ENCODE measurements at places on chromosomes 4 and X.

DNA sequence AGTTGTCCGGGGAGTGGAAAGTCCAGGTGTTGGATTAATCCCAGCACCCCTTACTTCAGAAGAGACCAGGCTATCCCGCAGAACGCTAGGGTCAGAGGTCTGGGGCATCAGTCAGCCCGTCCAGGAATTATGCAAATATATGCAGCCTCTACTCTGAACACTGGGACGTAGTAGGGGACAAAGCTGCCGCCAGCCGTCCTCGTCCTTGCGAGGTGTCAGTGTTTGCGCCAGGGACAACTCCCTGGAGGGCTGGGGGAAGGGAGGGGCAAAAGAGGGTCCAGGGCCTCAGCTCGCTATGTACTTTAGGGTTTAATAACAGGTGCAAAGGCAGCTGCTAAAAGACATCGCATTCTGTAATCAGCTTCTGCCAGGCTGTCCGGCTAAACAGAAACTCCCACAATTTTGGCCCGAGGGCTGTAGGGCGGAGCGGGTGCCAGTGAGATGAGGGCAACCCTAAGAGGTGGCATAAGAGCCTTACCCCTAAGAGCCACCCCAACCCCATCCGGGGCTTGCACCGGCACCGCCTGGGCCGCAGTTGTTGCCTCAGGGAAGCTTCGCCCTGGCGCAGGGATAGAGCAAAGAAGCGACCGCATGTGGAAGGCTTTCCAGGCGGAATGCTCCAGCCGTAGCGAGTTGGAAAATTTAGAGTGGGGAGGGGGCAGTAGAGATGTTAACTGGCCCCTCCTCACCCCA, 8.4 kb downstream of the HAND2 start:
- DNase-seq = no peak

DNA sequence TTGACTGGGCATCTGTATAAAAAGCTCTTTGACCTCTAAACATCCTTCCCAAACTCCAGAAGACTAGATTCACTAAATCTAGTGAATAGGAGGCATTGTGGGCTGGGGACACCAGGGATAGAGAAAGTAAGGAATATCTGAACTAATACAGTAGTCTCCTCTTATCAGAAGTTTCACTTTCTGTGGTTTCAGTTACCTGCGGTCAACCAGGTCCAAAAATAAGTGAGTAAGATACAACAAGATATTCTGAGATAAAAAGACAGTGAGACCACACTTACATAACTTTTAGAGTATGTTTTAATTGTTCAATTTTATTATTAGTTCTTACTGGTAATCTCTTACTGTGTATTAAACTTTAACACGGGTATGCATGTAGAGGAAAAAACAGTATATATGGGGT, 376.5 kb downstream of the HNRNPD start:
- no peak for DNase-seq

GRCh38 chr4:53321151-53321983, 44.5 kb downstream of the SCFD2 start:
- DNase-seq = no peak

DNA sequence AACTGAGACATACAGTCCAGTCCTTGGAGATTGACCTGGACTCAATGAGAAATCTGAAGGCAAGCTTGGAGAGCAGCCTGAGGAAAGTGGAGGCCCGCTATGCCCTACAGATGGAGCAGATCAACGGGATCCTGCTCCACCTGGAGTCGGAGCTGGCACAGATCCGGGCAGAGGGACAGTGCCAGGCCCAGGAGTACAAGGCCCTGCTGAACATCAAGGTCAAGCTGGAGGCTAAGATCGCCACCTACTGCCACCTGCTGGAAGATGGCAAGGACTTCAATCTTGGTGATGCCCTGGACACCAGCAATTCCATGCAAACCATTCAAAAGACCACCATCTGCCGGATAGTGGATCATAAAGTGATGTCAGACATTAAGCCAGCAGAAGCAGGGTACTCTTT, 20.4 kb upstream of the FRMPD3 start:
- no peak for DNase-seq

GRCh38 chrX:9988762-9989161, 21.6 kb downstream of the CLDN34 start:
- no peak for DNase-seq

DNA sequence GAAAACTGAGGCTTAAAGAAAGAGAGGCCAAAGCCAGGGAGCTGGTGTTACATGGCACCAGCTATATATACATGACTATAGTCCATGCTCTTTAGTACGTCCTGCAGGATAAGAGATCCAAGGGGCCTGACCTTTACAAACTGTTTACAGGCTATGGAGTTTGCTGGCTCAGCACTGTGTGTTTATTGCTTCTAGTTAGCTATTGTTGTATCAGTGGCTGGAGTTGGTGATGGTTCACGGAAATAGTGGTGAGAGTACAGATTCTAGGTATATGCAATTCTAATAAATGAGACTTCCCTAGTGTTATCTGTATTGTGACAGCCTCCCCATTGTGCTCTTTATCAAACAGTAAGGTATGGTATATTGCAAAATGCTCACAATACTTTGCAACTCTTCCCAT, 46.5 kb downstream of the REPS2 start:
- DNase-seq = no peak

DNA sequence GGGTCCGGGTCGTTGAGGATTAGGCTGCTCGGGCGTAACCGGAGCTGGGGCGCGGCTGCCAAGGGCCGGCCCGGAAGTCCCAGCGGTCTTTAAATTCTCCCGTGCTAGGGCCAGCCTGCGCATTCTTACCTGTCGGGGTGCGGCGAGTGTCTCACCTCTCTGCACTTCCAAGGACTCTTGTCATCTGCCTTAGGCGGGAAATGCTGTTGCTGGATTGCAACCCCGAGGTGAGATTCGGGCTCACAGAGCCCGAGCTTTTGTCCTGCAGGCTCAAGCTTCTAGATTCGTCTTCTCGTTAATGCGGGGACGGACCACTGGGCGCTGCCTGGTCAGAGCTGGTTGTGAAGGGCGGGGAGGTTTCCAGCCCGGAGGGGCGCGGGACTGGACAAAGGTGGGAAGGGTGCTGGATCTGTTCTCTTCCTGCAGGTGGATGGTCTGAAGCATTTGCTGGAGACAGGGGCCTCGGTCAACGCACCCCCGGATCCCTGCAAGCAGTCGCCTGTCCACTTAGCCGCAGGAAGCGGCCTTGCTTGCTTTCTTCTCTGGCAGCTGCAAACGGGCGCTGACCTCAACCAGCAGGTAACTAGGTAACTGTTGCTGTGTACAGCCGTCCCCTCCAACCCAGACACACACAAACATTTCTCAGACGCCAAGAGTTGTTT, at the start of gene ANKRD37:
Gene ANKRD37 (plus strand): TSS at position 118 of the 662 bp plus-strand sequence. CDS start 83 bp downstream, at position 201.
- DNase-seq = no peak

DNA sequence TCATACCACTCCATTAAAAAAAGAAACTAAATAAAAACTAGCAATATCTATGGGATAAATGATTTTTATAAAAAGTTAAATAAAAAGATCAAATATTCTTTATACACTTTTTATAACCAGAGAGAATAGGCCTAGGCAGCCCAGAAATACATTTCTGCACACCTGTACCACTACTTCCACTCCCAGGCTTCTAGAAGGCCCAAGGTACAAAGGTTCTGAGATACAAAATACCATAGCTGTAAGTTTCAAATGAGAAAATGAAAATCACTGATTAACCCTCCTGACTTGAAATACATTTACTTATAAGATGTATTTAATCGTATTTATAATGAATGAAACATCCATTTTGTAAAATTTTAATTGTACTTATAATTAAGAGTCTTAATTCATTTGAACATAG, 226.5 kb upstream of the MAB21L2 start:
- DNase-seq = no peak

DNA sequence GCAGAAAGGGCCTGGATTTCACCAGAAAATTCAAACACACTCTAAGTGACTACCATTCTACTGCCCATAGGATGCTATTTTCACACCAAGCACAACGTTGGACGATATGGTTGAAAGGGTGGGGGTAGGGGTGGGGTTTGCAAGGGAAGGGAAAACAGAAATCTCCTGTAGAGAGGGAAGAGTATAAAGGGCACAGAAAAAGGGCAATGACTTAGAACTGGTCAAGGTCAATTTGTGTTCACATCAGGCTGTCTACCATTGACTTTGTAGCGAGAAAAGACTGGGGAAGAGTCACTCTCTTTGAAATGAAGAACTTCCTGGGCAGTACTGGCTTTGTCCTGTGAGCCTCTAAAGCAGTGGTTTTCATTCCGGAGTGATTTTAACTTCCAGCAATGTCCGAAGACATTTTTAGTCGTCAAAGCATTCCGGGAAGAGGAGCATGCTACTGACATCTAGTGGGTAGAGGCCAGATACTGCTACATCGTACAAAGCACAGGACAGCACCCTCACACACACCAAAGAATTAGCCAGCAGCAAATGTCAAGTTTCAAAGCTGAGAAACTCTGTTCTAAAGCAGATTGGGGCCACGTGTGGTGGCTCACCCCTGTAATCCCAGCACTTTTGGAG, 48.4 kb upstream of the SLC7A3 start:
- DNase-seq = no peak

DNA sequence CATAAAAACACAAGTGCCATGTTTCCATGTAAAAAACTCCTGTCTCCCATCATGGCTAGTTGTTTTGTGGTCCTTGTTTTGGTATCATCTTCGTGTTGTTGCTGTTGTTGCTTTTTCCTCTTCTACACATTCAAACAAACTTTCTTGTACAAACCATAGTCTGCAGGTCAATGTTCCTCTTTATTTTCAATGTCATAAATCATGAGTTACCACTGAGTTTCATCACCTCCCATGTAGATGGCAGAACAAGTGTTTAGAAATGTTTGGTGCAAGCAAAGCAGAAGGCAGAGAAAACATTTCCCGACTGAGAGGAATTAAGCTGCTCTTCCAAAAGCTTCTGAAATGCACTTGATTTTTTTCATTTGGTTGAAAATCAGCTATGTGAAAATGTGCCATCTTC, 166.0 kb downstream of the ANTXR2 start:
- no peak for DNase-seq

GRCh38 chrX:87679849-87680248, 162.2 kb downstream of the KLHL4 start:
- no peak for DNase-seq

DNA sequence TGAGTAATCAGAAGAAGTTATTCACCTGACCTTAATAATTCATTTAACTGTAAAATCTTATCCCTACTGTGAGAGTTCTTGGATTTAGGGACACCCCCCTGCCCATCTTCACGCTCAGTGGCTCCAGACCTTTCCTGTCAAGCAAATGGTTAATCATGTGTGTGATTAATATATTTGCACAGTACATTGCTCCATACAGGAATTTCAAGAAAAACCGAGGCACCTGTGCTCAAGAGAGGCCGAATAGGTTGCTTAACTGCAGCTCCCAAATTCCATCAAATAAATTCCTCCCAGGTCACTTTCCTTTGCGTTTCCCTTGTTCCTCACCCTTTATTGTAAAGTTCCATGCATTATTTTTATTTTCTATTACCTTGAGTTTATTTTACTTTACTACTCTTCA, 119.5 kb downstream of the STOX2 start:
- no peak for DNase-seq
